ENCODE measurements at places on chromosomes 7 and 10.

GRCh38 chr7:125877246-125877645 lies 947.6 kb upstream of the POT1 start:
- DNase-seq: no peak

DNA sequence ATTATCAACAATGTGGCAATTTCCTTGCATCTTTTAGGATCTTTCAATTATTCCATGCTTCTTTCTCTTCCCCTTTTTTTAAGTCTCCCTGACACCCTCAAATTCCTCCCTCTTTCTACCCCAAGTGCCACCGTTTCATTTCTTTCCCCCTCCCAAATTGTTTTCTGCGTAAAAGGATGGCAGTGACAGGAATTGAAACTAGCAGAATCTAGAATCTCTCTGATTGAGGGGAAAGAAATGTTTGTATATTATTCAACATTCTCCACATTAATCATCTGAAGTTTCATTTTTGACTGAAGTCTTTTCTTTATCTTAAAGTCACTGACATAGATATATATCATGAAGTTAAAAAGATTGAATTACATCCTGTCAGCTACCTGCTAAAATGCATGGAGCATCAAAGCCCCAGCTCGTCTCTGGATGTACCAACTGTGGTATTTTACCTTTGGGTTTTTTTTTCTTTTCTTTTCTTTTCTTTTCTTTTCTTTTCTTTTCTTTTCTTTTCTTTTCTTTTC lies 633.5 kb downstream of the SORCS3 start:
- no peak for DNase-seq

DNA sequence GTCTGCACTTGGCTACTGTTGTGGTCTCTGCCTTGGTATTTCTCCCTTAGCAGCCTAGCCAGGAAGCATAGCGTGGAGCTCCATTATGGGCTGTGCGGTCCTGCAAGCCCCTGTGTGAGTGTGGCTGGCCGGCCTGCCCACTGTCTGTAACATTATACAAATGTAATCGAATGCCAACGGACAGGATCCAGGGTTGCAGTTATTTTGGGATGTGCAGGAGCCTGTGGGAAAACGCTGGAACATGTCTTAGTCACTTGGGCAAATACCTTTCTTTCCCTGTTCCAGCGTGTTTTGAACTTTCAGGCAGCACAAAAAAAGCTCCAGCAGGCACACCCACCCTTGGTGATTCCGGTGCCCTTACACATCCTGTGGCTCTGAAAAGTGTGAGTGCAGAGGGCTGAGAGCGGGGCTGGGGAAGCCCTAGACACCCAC lies 29.5 kb downstream of the BAG3 start:
- no peak for DNase-seq

DNA sequence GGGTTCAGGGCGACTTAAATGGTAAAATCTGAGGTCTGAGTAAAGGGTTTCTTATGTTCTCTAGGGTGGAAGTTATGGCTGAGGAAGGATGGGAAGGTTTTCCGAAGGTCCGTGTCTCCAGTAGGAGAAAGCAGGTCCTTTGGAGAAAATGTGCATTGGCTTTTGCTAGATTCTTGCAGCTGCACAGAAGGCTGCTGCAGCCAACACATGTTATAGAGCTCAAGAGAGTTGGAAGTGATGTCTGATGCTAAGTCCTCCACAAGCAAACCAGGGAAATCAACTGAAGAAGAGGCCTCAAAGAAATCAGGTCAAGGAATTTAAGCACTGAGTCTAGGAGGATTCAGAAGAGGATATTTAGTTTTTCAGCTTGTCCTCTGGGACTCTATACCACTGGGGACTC lies 404.6 kb downstream of the LRMDA start:
- DNase-seq: no peak

DNA sequence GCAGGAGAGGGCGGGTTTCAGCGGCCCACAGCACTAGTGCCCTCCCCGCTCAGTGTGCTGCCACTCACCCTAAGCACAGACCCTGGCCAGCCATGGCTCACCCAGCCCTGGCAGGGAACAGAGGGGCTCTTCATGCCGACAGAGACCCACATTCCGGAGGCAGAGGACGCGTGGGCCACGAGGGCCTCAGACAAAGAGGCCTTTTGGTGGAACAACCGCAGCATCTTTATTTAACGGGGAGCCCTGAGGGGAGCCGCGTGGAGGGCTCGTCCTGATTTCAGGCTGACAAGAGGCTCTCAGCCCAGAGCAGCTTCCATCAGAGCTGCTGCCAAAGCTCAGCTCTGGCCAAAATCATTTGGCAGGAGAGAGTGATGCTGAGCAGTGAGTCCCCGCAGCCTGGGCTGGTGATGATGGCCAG lies 127.8 kb downstream of the SH3PXD2A start:
- no peak for DNase-seq

DNA sequence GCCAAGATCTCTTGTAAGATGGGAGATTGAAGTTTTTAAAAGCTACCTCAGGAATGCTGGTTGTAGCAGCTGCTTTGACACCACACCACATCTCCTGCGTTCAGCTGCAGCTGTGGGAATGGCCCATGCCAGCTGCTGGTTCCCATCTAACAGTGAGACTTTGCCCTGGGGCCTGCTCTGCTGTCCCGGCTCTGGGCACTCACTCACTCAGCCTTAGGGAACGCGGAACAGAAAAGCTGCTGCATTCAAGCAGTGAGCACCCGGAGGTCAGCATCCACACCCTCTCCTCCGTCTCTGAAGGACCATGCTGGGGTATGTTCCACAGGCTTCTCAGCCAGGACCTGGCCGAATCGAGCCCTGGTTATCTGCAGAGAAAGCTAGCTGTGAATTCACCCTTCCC lies 197.1 kb upstream of the CXCL12 start:
- DNase-seq: no peak

- DNase-seq: no peak
These were observed 10.7 kb upstream of the PRPS1L1 start for GRCh38 chr7:18038382-18038781.

- peak; percentile 75 for DNase-seq
These were observed 488 bp downstream of the EIF4H start for GRCh38 chr7:74174606-74175082.

DNA sequence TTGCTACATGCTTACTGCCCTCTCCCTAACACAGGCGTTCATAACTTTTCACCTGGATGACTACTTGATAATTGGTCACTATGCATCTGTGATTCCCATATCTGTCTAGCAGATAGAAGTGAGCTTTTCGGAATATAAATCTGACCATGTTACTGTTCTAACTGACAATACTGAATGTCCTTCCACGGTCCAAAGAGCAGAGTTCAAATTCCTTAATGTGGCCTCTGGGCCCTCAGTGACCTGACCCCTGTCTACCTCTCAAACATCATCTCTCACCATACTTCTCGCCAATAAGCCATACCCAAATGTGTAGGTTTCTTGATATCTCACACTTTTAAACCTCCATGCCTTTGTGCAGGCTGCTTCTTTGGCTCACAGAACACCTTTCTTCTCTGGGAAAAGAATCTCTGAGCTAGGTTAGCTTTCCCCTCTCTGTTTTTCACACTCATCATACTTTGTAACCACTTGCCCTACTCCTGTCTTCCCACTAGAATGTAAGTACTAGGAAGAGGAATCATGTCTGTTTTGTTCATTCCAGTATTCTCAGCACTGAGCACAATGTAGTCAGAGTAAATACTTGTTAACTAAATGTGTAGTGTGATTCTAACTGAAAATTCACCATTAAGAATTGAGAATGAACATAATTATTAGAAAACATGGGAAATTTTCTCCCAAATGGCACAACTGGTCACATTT lies 39.2 kb upstream of the LRRC17 start:
- DNase-seq: no peak

DNA sequence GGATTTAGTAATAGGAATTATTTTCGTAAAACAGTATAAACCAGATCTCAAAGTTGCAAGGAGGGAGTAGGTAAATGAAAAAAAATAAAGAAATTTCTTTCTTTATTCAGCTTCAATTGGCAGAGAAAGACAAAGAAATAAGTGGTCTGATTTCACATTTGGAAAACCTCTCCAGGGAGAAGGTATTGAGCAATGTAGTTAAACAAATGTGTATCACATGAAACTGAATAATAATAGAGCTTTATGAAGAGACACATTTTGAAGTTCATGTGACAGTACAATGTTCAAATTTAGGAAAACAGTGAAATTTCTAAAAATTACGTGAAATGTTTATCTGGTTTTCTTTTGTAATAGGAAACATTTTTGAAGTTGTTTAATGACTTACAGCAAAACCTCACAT lies 63.0 kb downstream of the TAX1BP1 start:
- DNase-seq: no peak

- DNase-seq: no peak
These were observed 93.6 kb upstream of the MXI1 start for GRCh38 chr10:110113670-110114337.
